ENCODE measurements at places on chromosomes 5 and 9.

DNA sequence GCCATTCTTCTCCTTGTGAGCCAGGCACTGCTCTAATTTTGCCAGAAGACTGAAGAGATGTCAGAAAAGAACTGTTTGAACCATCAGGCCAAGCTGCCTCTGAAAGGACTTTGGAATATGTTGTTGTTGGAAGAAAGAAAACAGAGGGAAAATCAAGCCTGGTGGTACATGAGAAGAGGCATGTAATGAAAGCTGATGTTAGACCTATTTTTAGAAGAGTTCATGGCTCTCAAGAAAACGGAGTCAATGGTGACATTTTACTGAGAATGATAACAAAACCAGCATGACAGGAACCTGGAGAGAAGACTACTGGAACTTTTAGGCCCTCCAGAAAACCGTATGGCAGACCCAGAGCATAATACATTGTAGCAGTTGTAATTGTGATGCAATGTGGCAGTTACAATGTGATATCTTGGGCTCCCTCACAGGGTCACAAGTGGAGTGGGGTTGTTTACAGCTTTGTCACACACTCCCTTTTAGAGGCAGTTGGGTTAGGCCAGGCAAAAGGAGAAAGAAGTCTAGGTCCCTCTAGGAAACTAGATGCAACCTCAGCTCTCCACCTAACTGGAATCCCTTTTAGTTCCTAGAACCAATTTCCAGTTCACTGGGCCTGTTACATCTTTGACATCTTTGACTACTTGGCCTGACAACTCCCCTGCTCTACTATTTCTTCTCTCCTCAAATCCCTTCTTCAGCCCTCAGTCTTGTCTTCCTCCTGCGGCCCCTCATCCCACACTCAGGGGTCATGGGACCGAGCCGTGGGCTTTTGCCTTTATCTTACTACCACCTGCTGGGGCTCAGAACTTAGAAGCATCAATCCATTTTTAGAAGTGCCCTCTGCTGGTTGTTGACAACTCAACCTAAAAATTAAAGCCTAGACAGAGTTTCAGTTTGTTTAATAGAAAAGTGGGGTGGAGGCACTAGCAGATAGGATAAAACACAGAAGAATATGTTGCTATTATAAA lies 61.2 kb upstream of the JAK2 start:
- DNase-seq: no peak

DNA sequence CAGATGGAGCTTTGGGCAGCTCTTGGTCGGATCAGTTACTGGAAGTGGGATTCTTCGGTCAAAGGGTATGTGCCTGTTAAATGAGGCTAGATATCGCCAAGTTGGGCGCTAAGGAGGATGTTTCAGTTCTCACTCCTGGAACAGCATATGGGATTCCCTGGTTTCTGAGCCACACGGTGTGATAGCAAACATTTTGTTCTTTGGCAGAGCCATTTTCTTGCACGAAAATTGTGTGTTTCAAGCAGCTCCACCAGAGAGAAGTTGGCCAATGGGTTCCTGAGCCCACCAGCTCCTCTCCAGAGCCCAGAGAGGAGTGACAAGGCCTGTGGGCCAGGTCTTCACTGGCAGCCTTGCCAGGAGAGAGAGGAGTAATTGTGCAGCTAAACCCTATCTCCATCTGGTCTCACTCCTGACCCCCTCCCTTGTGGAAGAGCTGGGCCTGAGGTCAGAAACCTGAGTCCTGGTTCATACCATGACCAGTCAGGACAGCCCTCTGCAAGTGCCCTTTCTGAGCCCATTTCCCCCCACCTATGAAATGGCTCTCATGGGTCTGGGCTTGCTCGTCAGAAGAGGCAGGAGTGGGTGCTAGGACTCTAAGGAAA lies 10.7 kb upstream of the SLC6A7 start:
- no peak for DNase-seq

- no peak for DNase-seq
These were observed 4.2 kb downstream of the SERINC5 start for GRCh38 chr5:80251636-80252035.

GRCh38 chr9:108444400-108445358 lies 411.1 kb downstream of the ACTL7B start:
- DNase-seq: no peak

DNA sequence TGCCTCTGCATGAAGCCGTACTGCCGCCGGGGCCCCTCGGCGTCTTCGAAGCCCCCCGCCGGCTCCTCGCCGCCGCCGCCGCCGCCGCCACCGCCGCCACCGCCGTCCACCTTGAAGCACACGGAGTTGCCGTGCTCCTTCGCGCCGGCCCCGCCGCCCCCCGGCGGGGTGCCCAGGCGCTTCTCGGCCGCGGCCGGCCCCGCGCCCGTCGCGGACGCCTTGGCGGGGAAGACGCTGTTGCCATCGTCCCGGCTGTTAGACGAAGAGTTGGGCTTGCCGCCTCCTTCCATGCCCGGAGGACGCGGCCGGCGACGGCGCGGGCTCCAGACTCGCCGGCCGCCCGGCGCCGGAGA lies 400 bp downstream of the HCN1 start:
- no peak for DNase-seq

DNA sequence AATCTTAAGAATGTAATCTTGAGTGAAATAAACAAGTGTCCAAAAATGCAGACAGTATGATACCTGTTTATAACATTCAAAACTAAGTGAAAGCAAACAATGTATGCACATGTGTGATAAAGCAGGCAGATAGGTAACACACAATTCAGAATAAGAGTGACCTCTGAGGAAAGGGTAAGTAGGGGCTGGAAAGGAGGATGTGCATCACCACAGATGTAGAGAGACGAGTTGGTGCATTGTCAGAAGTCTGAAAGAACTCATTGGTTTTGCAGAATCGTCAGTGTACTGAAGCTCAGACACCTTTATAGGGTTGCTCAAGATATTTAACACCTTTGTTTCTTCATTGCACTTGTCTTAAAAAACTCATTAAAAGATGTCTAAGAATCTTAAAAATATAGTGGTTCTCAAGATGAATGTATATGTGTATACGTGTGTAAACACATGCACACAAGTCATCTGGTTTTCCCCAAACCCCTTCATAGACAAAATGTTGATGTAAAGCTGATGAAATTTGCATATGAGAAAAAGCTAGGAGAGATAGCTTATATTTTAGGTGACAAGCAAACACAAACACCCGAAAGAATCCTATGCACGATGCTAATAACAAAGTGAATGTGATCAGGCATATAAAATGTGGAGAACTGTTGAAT lies 197.6 kb upstream of the MEF2C start:
- no peak for DNase-seq

GRCh38 chr5:148639081-148639480 lies 15.2 kb downstream of the HTR4 start:
- no peak for DNase-seq

DNA sequence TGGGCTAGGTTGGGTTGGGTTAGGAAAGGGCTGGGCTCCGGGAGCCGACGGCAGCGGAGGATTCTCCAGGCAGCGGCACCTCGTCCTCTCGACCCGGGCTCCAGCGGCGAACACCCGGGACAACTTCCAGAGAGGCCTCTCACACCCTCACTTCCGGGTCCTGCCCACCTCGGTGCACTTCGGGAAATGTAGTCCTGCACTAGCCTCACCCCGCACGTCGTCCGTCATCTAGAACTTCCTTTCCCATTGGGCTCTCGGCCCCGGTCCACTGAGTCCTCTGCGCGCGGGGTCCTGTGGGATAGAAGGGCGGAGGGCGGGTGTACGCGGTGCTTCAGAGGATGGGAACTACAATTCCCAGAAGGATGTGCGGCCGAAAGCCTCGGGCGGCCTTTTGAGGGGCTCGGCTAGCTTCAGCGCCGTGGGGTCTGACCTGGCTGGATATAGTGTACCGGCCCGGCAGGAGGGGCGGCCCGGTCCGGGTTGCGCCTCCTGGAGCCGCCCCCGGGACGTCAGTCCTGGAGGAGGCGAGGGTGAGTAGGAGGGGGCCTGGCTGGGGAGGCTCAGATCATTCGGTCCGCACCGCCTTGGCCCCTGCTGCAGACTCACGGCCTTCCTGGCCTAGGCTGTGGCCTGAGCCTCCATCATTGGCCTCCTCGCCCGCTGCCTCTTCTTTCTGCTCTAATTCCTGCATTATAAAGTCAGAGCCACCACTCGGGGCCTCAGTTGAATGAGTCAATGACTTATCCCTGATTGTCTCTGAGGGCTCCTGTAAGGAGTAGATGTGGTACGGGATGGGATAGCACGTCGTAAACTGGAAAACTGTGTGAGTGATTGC lies at the start of the genes ERP44 and INVS:
ERP44 (minus strand) TSS at position 114 of the 835 bp plus-strand sequence. CDS start 160 bp downstream, outside the sequence.
INVS (plus strand) TSS at position 357 of the 835 bp plus-strand sequence. CDS start 5,279 bp downstream, outside the sequence.
- peak; percentile 58 for DNase-seq

DNA sequence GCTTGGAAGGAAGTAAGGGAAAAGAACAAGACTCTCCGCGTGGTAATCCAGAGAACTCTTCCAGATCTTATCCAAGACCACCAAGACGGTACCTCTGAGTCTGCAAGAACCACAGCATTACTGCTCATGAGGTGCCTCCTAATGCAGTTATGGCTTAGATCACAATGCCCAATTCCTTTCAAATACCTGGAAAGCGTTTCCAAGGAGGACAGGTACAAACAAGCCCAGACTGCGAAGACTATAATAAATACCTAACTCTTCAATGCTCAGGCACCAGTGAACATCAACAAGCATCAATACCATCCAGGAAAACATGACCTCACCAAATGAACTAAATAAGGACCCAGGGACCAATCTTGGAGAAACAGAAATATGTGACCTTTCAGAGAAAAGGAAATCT lies 325.5 kb downstream of the CWC27 start:
- no peak for DNase-seq

DNA sequence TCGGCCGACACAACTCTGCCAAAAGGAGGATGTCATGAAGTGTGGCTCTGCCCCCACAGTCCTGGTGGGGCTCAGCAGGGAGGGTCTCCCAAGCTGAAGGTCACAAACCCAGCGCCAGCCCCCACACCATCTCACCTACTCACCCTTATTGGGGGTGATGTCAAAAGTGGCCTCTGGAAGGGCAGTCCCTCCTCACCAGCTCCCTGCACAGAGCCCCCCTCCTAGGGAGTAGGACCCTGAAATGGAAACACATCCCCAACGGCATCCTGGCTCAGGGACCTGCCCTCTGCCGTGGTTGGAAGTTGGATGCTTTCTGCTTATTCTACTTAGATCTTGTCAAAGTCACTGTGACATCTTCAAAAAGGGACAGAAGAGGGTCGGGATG lies 89.5 kb downstream of the NSUN2 start:
- DNase-seq: no peak

GRCh38 chr9:87650611-87651295 lies 75.2 kb upstream of the CTSL start:
- no peak for DNase-seq

- no peak for DNase-seq
These were observed 324.6 kb downstream of the CAAP1 start for GRCh38 chr9:26567976-26568375.

- no peak for DNase-seq
These were observed 287.4 kb upstream of the ACTBL2 start for GRCh38 chr5:57770039-57770438.

GRCh38 chr9:133761641-133762248 lies 23.6 kb upstream of the SARDH start:
- DNase-seq: no peak

GRCh38 chr5:53826504-53826903 lies 266.1 kb downstream of the NDUFS4 start:
- no peak for DNase-seq

GRCh38 chr5:81435023-81435422 lies 41.1 kb upstream of the ACOT12 start:
- DNase-seq: no peak

DNA sequence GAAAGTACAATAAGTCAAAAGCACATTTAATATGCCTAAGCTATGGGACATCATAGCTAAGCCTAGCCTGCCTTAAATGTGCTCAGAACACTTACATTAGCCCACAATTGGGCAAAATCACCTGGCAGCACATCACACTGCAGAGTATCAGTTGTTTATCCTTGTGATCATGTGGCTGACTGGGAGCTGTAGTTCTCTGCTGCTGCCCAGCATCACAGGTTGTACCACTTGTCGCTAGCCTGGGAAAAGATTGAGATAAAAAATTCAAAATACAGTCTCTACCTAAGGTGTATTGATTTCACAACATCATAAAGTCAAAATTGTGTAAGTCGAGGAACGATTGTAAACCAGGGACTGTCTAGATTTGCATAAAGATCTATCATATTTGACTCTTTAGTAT lies 58.6 kb downstream of the CAMK4 start:
- DNase-seq: no peak

GRCh38 chr5:131814990-131815389 lies 18.2 kb upstream of the FNIP1 start:
- DNase-seq: no peak

DNA sequence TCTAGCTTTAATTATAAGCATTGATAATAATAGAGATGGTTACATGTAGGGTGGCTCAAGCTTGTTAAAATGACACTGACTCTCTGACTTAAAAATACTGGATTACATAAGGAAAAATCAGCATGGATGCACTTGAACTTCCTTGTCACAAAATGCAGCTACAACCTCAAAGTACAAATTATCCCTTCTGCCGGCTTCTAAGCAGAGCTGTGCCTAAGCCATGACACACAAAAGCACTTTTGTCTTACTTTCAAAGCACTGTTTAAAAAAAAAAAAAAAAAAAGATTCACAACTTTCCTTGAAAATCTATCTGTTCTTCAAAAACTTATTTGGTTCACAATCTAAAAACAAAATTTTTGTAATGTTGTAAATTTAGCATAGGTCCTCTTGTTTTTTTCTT lies 36.4 kb upstream of the ZFAND5 start:
- no peak for DNase-seq

DNA sequence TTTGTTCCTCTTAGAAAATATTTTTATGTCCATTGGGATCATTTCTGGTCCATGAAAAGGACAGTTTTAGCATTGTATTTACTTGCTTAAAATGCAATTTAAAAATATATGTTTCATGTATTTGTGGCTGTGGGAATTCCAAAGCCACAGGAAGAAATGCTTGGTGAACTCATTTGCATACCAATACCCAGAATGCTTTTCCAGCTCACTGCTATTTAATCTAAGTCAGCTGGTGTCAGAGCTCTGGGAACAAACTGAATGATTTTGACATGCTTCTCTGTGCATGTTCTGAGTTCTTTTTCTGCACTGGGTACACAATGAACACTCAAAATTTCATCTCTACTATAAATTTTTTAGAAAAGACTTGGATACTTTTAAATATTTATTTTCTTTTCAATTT lies 482.8 kb upstream of the ARRDC3 start:
- no peak for DNase-seq

All from NCI-H187 (cell line).